Forelimb muscle (tissue), 1 donor: ENCODE measurements at places on chromosomes 1 and 21.

DNA sequence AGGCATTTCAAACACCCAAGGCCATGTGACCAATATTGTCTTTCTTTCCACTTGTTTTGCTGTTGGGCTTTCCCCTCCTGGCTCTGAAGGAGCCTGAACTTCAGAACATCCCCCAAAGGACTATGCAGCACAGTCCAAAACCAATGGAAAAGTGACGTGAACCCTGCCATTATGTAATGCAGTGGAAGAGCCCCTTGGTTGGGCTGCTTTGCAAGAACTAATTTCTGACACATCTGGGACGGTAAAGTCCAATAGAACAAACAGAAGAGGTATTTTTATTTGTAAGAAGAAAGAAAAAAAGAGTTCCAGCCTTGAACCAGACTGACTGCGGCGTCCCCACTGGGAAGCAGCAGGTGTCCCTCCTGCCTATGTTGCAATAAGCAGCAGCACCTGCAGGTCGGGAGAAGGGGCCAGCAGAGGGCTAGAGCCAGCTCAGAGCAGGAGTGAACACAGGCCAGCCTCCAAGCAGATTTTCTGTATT, 116.7 kb downstream of the CDC7 start:
- peak; percentile 82 for DNase-seq

DNA sequence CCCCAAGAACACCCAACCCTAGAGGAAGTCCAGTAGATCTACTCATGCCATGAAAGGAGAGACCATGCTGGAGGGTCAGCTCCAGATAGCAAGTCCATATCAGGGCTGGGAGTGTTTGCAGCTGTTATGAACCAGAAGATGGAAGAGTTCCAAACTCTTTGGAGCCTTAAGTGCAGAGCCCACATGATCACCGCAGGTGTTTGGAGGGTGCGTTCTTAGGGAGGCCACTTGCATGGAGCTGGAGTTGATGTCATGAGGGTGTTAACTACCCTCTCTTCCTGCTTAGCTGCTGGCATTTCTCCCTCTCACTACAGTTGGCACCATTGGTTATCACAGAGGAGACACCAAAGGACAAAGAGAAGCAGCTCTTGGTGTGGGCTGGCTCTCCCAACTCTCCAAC, 616.9 kb downstream of the AJAP1 start:
- no peak for DNase-seq

- no peak for DNase-seq
Measured at GRCh38 chr1:51276286-51276685, 40.2 kb downstream of the RNF11 start.

GRCh38 chr1:110390692-110391245, at the start of gene SLC16A4:
Gene SLC16A4 (minus strand): TSS chr1:110391026. CDS start chr1:110389323, 1,703 bp downstream.
- no peak for DNase-seq

GRCh38 chr1:66596191-66596590, 62.2 kb downstream of the SGIP1 start:
- no peak for DNase-seq

GRCh38 chr1:78143152-78143551, 97.4 kb downstream of the GIPC2 start:
- DNase-seq = no peak

DNA sequence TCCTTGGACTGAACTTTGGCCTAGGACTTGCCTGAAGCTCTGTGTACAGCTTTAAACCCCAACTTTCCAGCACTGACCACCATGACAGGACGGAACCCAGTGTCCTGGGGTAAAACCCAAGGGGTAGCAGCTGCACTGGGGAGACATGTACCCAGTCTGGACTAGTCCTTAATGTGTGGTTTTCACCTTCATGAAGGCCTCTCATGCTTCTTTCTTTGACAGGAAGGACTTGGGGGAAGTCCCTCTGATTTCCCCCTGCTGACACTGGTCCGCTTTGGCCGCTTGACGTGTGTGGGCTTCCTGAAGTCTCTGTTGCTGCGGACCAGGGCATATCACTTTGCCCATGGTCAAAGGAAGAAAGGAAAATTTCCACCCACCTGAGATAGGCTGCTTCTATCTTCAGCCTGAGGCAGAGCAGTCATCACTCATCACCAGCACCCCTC, 66.3 kb upstream of the PRDX6 start:
- no peak for DNase-seq

DNA sequence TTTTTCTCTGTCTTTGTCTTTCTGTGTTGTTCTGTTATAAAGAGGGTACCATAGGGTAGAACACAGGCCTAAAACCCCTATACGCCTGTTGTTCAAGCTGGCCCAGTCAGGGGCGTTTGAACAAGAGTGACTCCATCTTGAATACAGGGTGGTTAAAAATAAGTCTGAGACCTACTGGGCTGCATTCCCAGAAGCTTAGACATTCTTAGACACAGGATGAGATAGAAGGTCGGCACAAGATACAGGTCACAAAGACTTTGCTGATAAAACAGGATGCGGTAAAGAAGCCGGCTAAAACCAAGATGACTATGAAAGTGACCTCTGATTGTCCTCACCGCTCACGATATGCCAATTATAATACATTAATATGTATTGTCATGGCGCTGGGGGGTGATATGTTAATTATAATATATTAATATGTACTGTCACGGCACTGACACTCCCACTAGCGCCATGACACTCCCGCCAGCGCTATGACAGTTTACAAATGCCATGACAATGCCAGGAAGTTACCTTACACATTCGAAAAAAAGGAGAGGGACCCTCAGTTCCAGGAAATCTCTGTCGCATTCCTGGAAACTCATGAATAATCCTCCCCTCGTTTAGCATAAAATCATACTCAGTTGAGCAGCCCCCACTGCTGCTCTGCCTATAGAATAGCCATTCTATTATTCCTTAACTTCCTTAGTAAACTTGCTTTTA, 58.5 kb upstream of the KLHDC7A start:
- DNase-seq = no peak

DNA sequence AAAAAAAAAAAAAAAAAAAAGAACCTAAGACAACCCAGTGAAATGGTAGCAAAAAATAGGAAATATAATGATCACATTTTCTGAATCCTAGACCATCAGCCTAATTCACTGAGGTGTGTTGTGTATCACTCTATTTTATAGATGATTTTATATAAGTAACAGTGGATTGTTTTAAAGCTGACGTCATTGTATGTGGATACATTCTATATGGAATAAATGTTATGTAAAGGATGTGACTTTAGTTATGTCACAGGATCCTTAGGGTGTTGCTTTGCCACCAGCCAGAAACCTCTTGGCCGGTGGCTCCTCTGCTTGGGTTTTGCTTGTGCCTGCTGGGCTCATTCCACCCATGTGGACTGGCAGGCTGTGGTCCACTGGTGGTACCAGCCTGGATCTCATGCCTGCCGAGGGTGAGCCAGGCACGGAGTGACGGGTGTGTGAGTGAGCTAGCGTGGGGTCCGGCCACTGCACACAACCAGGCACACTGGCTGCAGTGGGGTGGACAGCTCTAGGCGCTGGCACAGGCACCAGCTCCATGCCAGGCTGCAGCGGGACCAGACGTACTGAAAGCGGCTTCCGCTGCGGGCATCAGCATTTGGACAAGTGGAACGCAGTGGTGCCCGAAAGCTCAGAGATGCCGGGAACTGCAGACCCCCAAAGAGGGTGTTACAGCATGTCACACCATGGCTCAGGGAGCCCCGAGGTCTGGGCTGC, 44.5 kb downstream of the ZBTB8OS start:
- DNase-seq = no peak

DNA sequence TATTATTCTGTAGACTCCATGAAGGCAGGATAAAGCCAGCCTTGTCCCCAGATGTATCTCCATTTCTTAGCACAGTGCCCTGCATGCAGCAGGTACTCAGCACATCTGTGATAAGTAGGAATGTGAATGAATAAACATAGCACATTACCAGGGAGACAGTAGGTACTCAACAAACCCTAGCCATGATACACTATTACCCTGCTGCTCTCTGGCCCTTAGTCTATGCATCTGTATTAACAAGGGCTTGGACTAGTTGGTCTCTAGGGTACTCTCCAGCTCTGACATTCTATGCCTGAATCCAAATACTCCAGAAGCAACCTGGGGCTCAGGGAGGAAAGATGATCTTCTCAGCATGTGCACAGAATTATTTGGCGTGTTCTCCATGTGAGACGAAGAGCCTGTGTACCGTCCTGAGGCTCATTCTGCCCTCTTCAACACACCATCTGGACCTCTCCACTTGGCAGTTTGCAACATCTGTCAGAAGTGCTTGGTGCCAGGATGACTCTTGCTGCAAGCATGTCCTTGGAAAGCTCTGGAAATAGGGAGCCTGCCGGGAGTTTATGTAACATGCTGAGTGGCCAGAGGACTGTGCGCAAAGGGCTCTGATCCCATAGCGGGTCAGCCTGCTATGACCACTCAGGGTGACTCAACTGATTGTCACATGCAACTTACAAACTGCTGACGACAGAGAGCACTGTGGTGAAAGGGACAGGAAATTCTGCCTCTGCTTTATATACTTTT, 228.2 kb upstream of the USP24 start:
- DNase-seq = no peak

- DNase-seq = no peak
Measured at GRCh38 chr1:38817267-38818174, 42.1 kb downstream of the RRAGC start.
